ENCODE measurements at places on chromosomes 6 and 20.

DNA sequence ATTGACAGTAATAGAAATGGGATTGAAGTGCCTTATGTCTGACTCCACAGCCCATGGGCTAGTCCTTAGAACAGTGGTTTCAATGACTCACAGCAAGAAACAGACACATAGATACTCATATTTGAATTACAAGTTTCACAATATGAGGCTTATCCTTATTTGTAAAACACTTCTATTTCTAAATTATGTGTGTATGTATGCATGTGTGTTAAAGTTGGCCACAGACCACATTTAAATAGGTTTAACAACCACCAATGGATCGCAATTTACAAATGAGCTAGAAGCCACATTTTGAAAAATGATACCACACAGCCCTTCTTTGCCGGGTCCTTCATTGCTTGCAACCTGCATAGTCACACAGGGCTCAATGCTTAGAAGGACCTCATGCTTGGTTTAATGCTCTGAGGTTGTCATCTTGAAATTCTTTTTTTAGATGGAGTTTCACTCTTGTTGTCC, 157.8 kb upstream of the PREP start:
- peak; percentile 31 for DNase-seq

DNA sequence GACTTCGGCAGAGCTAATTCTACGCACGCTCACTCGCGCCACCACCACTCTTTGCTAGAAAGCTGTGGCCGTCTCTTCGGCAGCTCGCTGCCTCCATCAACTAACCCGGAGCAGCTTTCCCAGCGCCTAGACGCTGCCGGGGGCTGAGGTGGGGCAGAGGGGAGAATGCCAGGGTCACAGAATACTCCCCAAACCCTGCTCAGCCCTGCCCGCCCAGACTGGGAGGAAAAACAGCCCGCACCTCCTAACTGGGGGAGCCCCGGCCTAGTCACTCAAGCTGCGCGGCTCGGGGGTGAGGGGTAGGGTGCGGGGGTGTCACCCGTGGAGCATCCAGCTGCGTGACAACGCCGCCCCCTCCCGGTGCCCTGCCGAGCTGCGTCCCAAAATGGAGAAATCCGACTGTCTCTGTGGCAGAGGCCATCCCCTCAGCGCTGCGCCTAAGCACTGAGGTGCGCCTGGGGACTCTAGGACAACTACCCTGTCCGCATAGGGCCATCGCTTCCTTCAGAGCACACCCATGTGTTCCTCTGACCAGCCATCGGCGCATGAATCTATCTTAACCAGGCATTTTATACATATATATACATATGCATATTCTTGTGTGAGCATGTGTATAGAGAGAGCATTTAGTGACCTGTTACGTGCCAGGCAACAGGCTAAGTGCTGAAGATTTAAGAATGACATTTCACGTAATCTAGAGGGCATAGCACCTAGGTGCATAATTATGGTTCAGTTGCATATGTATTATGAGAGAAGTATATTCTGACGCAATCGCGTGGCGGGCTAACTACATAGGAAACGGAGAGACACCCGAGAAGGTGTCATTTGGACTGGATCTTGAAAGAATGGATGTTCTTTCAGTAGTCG, 1.5 kb upstream of the TENT5A start:
- peak; percentile 61 for DNase-seq

DNA sequence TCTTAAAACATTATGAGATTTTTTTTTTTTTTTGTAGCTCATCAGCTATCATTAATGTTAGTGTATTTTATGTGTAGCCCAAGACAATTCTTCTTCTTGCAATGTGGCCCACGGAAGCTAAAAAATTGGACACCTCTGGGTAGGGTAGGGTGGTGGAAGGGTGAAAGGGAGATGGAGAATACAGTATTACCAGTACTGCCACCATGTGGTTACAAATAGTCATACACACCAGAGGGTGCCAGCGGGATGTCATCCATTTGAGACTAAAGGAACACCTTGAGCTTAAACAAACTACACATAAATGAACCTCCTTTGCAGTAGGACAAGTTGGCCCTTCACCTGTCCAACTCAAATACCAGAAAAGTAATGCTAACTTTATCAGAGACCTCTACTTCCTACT, 601.9 kb downstream of the HTR1B start:
- no peak for DNase-seq

DNA sequence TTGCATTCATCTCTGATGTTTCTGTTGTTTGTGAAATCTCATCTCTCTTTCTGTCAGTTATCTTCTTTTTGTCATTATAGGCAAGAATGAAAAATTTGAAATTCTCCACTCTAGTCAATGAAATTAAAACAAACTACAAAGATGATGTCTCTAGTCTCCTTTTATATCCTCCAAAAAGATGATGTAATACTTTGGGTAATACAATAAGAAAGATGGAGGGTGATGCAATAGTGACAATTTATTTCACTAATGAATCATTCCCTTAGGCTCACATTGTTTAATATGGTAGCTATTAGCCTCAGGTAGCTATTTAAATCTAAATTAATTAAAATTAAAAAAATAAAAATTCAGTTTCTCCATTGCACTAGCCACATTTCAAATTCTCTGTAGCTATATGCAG, 145.4 kb downstream of the UST start:
- no peak for DNase-seq

DNA sequence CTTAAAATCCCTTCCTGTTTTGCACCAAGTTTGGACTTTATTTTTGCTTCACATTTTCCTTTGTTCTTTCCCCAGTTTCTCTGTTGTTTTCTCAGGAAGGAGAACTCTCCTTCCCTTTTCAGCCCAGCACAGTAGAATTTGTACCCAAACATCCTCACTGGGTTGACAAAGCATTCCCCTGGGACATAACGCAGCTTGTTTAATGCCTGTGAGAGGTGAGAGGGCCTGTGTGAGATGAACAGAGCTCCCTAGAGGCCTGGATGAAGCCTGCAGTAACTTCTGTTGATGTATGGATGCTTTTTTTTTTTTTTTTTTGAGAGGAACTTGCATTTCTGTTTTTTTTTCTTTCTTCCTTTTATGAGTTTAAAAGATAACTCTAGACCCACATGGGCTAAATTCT, 104.9 kb upstream of the SLC22A23 start:
- DNase-seq: no peak

GRCh38 chr6:41271901-41272395, 14.5 kb downstream of the TREM1 start:
- no peak for DNase-seq

- DNase-seq: no peak
Measured at GRCh38 chr6:89555806-89556205, 82.7 kb downstream of the LYRM2 start.

- no peak for DNase-seq
Measured at GRCh38 chr6:11950109-11950508, 62.0 kb upstream of the HIVEP1 start.

- no peak for DNase-seq
Measured at GRCh38 chr6:69631552-69632346, 165.1 kb downstream of the LMBRD1 start.

DNA sequence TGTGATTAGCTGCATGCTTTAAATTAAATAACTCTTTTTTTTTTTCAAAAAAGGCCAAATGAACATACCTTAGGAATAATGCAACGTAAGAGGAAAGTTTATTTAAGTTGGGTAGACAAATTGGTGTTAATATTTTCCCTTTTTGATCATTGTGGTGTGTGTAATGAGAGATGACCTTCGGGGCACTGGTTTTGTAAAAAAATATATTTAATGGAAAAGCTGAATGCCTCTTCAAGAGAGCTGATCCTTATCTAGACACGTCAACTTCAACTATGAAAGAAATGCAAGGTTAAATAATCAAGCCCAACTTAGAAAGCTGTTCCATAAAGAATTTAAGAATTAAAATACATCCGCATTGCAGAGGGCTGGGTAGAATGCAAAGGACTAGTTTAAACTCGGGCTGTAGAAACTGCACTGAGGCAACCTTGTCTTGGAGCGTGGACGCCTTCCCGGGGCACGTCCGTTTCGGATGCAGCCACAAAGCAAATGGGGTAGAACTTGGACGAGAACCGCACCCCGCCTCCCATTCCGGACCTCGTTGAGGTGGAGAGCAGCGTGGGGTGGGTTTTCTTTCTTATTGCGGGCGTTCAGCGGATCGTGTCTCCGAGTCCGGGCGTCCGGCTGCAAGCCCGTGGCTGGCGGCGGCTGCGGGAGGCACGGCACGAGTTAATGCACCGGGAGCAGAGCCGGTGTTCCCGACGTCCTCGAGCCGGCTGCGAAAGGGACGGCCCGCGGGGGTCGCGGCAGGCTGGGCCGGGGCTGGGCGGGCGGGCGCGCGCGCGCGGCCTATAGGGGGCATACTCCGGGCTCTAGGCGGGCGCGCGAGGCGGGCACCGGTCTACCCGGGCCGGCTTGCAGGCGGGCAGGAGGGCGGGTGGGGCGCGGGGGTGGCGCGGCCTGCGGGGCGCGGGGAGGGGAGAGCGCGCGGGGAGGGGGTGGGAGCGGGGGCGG, 1.9 kb downstream of the JARID2 start:
- peak; percentile 73 for DNase-seq

DNA sequence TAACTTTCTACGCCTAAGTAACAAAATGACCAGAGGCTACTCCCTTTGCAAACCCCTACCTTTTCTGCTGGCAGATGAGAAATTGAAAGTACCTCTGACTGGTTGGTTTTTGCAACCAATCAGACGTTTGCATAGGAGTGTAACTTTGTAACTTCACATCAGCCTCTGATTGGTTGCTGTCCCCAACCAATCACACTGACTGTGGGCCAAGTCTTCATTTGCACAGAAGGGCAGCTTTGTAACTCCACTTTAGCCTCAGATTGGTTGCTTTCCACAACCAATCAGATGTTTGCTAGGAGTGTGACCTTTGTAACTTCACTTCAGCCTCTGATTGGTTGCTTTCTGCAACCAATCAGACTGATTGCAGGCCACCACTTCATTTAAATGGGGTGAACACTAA, 89.1 kb downstream of the ME1 start:
- no peak for DNase-seq

DNA sequence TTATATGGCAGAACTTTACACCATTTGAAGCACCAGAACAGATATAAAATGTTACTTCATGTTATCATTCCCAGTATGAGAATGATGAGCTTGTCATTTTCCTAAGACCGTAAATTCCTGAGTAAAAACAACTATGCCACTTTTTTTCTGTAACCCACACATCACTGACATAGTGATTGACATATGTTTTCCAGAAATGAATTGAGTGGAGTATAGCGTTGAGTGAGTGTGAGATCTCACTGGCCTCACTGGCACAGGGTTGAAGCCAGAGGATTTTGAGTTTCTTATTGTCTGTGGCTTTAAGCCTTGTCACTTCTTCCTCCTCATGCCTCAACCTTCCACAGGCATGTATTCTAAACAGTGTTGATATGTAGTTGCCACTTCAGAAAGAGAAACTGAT, 62.3 kb downstream of the PDE7B start:
- no peak for DNase-seq

DNA sequence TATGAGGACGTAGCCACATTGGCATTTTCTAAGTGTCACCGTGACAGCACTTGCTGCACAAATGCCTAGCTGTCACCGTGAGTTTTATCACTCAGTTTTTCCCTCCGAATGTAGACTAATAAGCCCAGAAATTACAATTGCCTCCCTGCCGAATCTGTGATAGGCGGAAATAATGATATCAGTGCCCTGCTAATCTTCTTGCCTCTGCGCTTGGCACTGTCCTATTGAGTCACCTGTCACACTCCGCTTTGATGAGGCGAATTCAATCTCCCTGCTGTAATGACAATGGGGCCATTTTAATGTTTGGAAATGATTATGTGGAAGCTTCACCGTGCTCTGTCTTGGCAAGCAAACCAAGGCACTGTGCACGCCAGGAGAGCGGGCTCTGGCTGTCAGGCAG, 112.8 kb downstream of the LINC00237 start:
- DNase-seq: no peak

GRCh38 chr6:157982102-157982562, 469 bp downstream of the SYNJ2 start:
- no peak for DNase-seq

GRCh38 chr20:57282670-57283361, 16.4 kb upstream of the BMP7 start:
- DNase-seq: no peak

GRCh38 chr6:111230351-111231089, 143.2 kb downstream of the SLC16A10 start:
- DNase-seq: peak; percentile 79

GRCh38 chr6:35533981-35534380, 21.3 kb upstream of the TULP1 start:
- no peak for DNase-seq

DNA sequence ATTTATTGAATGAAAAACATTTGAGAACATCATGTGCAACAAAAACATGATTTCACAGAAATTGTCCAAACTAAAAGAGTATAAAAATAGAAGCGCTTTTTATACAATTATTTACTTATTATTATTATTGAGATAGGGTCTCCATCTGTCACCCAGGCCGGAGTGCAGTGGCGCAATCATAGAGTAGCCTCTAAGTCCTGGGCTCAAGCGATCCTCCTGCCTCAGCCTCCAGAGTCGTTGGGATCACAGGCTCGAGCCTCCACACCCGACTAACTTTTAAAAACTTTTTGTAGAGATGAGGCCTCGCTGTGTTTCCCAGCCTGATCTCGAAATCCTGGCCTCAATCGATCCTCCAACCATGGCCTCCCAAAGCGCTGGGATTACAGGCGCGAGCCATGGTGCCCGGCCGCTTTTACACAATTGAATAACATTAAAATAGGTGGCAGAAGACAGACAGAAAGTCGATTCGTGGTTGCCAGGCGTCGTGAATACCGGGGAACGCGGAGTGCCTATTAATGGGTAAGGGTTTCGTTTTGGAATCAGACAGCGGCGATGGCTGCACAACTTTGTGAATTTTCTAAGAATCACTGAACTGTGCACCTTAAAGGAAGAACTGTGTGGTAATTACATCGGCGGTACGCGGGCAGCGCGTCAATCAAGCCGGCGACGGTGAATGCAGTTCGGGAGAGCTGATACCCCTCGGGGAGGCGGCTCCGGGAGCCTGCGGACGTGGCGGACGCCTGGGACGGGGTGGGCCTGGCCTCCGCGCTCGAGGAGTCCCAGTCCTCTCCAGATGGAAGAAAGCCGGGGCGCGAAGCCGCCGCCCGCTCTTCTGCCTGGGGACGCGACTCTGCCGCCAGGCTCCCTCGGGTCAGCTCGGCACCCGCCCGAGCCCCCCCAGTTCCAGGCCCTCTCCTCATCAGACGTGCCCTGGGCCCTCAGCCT, 807 bp downstream of the TBC1D20 start:
- DNase-seq: peak; percentile 32

GRCh38 chr6:154508573-154509375, 1.7 kb downstream of the CNKSR3 start:
- DNase-seq: no peak

DNA sequence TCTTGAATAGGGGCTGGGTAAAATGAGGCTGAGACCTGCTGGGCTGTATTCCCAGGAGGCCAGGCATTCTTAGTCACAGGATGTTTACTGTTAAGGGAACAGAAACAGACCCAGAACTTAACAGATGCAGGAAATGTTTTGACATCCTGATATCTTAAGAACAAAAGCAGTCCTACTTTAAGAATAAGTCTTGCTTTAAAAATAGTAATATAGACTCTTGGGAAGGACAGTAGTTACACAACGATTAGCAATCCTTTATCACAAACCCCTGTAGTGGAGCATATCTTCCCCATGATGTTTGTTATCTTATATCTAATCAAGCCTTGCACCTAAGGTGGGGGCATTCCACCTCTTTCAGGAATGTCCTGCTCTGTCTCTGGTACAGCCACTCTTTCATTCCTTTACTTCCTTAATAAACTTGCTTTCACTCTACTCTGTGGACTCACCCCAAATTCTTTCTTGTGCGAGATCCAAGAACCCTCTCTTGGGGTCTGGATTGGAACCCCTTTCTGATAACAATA, 493.7 kb upstream of the SULF2 start:
- no peak for DNase-seq

- no peak for DNase-seq
Measured at GRCh38 chr6:94956910-94957309, 620.4 kb upstream of the MANEA start.

Data from HFFc6 (cell line).